Hematopoietic multipotent progenitor cell treated with erythropoietin and hydrocortisone succinate and interleukin-3 and kit ligand, for 4 days (in vitro differentiated cells): ENCODE measurements at places on chromosomes 6 and 20.
A peak's percentile ranks its signal among the peaks of the same experiment; 100 is the strongest.

DNA sequence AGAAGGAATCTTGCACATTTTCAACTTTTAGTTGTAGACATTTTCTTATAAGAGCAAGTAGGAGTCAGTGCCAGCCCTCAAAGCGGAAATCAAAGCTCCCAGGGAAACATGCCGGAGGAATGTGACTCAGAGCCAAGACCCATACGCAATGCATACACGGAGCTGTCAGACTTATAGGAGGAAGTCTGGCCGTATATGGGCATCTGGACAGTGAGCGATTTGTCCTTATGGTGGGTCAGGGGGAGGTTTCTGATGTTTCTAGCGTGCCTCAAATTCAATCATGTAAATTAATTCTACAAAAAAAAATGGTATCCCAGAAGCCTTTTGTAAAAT is 3.6 kb upstream of the CCN2 start:
- DNase-seq: no peak

DNA sequence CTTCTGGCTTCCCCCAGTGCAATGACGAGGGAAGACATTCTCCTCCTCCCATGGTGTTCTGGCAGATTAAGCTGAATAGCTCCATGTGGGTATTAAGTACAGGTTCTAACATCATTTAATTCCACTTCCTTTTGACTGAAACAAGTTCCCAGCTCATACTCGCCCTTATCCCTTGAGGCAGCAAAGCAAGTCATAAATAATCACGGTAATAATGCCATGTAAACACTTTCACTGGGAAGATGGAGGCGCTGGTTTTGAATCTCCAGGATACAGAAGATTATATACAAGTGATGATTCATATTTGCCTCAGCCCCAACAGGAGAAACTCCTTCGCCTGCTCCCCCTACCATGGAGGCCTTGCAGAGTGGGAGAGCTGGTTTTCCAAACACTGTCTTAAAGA is 141.3 kb downstream of the PXDC1 start:
- DNase-seq: no peak

- no peak for DNase-seq
Observed at GRCh38 chr6:186340-186965, 105.8 kb upstream of the DUSP22 start.

GRCh38 chr20:7758406-7758805 is 181.9 kb downstream of the HAO1 start:
- DNase-seq: no peak

GRCh38 chr20:31956556-31957526 is 5.0 kb upstream of the PDRG1 start:
- DNase-seq: peak; percentile 48

- DNase-seq: peak; percentile 86
Observed at GRCh38 chr6:30684386-30685156, 1.9 kb downstream of the PPP1R18 start.

GRCh38 chr6:104983776-104984175 is 26.9 kb downstream of the LIN28B start:
- DNase-seq: no peak

- DNase-seq: no peak
Observed at GRCh38 chr6:133956416-133957049, 3.5 kb downstream of the TBPL1 start.

GRCh38 chr20:327186-328026 is 2.1 kb downstream of the SOX12 start:
- peak; percentile 97 for DNase-seq

GRCh38 chr6:105553171-105553570 is 150.3 kb upstream of the PREP start:
- DNase-seq: peak; percentile 14

DNA sequence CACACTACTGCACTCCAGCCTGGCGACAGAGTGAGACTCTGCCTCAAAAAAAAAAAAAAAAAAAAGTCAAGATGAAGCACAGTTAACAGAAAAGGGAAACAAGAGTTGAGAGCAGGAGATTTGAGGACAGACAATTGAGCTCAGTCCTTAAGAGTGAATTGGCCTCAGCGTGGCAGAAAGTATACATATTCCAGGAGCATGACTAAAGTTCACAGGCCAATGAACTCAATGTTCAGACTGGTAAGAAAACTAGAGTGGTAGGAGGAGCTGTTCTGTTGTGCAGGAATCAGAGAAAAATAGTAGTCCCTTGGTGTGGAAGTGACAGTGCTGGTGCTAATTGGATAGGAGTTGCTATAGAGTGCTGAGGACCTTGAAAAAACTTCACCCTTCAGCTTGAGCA is 60.0 kb downstream of the NRN1 start:
- no peak for DNase-seq

DNA sequence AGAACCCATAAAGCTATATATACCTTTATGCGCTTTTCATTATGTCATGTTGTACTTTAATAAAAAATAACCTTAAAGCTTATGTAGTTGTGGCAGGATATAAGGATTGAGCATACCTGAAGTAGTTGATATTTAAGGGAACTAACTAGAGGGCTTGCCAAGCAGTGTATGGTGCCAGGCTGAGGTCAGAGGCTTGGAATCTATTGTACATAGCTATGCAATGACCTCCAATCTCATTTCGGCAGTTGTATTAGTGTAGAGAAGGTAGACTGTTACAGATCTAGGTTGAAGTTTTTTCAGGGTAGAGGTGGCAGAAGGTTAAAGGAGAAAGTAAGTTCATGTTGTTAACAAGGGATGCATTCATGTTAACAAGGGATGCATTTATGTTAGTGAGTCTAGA is 397.7 kb upstream of the HS3ST5 start:
- DNase-seq: no peak

GRCh38 chr6:88124925-88125557 is 41.1 kb downstream of the CNR1 start:
- DNase-seq: no peak

- DNase-seq: peak; percentile 88
Observed at GRCh38 chr6:158799051-158799792, 19.9 kb downstream of the EZR start.

- peak; percentile 71 for DNase-seq
Observed at GRCh38 chr20:60064554-60065196, 106.5 kb downstream of the CDH26 start.

DNA sequence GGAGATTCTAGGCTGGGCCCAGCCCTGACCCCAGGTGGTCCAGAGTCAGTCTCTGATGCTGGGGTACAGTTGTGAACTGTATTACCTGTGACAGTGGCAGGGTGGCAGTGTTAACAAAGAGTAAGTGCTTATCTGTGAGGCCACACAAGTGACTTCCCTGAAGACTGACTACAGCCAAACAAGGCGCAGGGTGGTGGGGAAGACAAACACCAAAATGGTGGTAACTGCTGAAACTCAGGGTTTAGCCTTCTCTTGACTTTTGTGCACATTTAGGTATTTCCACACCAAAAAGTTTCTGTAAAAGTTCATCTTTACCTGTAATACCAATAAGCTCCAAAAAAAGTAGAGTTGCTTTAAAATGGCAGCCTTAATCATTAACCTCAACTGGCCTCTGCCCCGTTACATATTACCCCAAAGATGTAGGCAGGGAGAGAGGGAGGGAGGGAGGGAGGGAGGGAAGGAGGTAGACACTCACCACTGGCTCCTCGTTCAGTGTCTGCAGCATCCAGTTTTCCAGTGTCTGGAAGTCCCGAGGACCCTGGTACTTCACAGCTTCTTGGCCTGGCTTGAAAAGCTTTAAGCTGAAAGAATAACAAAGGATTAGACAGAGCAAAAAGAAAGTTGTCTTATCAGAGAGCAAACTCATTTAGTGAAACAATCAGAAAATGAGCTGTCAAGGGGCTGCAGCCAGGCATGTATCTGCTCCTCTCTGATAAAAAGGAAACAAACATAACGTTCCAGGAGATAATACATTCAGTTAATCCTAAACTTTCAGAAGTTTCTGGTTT is 11.3 kb downstream of the TXNDC5 start:
- DNase-seq: peak; percentile 88

DNA sequence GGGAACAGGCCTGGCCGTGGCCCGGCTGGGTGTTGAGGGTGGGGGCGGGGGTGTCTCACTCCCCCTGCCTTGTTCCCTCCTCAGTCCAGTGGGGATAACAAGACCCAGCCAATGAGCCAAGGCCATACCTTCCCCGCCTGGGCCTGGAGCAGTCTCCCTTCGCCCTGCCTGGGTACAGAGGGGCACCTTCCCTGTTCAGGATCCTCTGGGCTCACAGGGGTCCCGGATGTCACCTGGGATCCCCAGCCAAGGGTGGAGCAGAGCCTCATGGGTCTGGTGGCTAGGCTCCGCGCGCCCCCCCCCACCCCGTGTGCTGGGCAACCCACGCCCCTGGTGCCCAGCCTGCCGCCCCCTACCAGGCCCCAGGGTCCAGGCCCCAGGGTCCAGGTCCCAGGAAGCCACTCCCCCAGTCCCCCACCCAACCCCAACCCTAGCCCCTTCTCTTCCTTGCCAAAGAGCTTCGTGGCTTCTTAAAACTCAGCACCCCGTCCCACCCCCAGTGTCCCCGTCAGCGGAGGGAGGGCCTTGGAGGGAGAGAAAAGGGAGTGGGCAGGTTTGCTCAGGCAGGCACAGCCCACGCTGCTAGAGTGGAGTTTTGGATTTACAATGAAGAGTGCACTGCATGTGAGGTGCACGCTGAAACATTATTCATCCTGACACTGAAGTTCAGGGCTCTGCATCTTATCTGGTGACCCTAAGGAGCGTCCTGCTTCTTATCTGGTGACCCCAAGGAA is 11.8 kb downstream of the HRH3 start:
- no peak for DNase-seq
